WERI-Rb-1 (cell line): ENCODE measurements at places on chromosomes 5 and 9.
A peak's percentile ranks its signal among the peaks of the same experiment; 100 is the strongest.

- DNase-seq, result no peak
Observed at GRCh38 chr9:18324928-18325745, 148.8 kb upstream of the ADAMTSL1 start.

DNA sequence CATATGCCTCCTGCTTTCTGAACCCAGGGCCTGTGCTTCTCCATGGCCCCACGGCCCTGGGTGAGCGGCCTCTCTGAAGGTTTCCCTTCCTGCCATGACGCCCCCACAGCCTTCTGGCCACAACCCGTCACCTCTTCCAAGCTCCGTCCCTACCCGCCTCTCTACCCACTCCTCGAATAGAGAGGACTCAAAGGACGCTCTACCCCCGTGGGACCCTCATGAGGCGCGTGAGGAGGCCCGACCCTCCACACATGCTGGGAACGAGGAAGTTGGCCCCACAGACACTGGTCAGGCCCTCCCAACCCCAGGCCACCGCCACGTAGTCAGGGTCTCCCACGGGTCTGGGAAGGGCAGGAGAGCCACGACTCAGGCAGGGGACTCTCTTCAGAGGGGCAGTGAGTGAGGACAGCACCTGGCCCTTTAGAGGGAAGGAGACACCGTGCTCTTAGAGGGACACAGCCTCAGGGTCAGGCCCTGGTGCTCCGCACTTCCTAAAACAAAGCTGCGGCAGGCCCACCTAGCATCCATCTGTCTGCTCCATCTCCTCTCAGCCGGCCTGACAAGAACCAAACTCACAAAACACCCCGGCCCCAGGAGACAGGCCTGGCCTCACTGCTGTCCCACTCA lies 5.3 kb downstream of the BRD3 start:
- no peak for DNase-seq

- DNase-seq, result no peak
Observed at GRCh38 chr9:108181441-108181840, 674.3 kb downstream of the ACTL7B start.

DNA sequence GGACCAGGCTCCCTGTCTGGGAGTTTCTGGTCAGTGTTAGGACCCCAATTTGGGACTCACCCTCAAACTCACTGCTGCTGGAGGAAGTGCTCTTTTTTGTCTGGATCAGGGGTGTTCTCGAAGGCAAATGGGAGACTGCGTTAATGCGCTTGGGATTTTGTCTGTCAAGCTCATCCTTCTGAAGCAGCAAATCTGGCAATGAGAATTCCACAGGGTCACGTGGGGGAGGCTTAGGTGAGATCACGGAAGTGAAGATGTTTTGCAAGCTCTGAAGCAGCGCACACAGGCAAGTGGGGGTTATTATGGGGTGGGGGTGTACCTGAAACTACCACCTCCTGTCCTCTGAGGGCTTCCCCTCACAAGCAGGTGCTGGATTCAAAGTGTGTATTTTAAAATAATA lies 10.5 kb upstream of the TEX53 start:
- DNase-seq, result peak; percentile 79

DNA sequence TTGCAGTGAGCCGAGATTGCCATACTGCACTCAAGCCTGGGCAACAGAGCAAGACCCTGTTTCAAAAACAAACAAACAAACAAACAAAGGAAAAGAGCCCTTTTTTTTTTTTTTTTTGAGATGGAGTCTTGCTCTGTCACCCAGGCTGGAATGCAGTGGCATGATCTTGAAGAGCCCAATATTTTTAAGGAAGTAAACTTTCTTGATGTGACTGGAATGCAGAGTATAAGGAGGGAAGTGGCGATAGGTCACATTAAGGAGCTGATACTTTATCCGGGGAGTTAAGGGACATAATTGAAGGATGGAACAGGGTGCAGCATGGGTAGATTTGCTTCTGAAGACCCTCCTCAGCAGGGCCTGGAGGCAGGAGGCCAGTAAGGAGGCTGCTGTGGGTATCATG lies 13.0 kb downstream of the NAIF1 start:
- no peak for DNase-seq

- DNase-seq, result no peak
Observed at GRCh38 chr5:52821901-52822300, 34.2 kb downstream of the ITGA1 start.
